ENCODE measurements at places on chromosomes 2 and 18. TPM values are rescaled to one million over a fixed set of nuclear protein-coding genes. Genes with fewer than 3 reads are reported as not detected.

SMAD4 gene
- 92.1 TPM for polyA plus RNA-seq

DNA sequence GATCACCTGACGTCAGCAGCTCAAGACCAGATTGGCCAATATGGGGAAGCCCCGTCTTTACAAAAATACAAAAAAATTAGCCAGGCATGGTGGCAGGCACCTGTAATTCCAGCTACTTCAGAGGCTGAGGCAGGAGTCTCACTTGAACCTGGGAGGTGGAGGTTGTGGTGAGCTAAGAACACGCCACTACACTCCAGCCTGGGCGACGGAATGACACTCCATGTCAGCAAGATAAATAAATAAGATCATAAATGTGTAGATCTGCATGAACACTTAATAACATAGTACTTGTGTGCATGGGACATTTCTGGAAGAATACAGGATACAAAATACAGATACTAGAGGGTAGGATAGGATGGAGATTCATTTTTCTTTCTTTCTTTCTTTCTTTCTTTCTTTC, 9.1 kb downstream of the EHD3 start:
- DNase-seq = no peak

ASTL gene
- not detected for polyA plus RNA-seq

DNA sequence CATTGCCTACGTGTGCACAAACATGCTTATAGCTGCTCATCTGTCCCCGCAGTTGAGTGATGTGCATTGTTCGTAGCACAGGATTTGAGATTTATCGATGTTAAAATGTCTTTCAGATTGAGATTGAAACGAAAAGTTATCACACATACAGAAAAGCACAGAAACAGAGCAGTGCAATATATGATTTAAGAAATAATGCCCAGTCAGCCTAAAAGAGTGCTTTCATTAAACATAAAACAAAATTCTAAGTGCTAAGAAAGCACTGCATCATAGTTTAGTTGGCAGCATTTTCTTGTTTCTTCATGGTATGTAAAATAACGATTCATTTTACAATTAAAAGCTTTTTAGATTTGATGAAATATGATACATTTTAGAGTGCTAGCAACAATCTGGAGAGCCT, 31.9 kb upstream of the GORASP2 start:
- no peak for DNase-seq

IL1F10 gene
- not detected for polyA plus RNA-seq

GRCh38 chr18:72122103-72122502, 422.0 kb downstream of the CBLN2 start:
- no peak for DNase-seq

DNA sequence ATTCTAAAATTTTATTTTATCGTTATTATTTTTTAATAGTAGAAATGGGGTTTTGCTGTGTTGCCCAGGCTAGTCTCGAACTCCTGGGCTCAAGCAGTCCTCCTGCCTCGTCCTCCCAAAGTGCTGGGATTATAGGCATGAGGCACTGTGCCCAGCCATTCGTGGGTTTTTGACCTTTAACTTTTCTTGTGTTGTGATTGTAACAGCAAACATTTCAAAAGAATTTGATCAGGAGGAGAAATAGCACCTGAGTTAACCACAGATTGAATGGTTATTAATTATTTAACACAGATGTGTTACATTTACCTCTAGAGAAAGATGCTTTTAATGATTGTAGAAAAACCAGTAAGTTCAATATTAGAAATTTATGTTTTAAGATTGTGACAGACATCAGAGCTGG, 132.0 kb downstream of the HAUS1 start:
- DNase-seq = no peak

DLX1 gene
- polyA plus RNA-seq = 2.2 TPM

DNA sequence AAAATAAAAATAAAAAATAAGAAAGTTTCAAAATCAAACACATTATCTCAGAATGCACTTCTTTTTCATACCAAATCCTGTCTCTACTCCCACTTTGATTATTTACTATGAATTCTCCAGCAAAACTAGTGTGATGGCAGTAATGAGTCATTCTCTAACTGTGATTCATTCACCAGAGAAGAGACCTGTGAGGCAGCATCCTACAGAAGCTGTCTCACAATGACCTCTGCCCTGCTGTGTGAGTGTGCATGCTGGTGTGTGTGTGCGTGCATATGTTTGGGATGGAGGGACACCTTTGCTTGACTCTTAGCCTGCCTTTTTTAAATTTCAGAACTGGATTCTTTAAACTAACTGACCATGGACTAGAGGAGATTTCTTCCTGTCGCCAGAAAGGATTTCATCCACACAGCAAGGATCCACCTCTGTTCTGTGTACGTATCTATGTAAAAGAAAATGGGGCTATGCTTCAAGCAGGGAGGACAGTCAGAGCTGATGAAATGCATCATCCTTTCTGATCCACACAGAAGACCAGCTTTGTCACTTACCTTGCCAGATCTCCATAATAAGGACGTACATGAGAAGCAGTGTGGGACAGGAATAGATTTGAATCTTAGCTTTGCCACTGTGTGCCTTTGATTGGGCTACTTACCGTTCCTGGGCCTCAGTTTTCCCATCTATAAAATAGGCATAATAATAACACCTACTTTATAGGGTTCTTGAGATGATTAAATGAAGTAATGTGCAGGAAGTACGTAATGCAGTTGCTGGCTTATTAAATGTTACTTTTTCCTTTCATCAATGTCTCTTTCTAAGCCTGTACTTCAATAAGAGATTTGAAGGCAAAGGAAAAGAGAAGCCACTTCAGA, 31.2 kb downstream of the STAMBP start:
- peak; percentile 75 for DNase-seq

PPP1R1C gene
- polyA plus RNA-seq = 0.41 TPM

- DNase-seq = no peak
These were observed 79.2 kb downstream of the KIAA2012 start for GRCh38 chr2:202152104-202152715.

DNA sequence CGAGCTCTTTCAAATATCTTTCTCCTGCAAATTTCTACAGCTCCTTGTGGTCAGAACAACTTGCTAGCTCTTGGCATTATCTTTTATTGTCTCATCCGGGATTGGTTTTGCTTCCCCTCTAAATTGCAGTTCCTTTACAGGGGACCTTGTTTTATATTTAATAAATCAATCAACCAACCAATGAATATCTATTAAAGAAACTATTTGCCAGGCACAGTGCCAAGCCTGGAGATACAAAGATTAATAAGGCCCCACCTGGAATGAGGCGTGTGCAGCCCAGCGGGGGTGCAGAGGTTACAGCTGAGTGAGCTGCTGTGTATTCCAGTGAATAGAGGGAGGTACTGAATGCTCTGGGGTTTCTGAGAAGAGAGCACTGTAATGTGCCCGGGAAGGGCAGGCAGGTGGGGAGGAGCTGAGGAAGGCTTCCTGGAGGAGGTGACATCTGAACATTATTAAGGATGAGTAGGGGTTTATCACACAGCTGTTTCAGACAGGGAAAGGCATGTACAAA, 51.8 kb downstream of the LIPG start:
- no peak for DNase-seq

- no peak for DNase-seq
These were observed 25.5 kb upstream of the ALPP start for GRCh38 chr2:232353096-232353495.

- DNase-seq = no peak
These were observed 26.3 kb upstream of the TMEM182 start for GRCh38 chr2:102735416-102736109.

- DNase-seq = no peak
These were observed 8.3 kb downstream of the DLX1 start for GRCh38 chr2:172093416-172094293.

DNA sequence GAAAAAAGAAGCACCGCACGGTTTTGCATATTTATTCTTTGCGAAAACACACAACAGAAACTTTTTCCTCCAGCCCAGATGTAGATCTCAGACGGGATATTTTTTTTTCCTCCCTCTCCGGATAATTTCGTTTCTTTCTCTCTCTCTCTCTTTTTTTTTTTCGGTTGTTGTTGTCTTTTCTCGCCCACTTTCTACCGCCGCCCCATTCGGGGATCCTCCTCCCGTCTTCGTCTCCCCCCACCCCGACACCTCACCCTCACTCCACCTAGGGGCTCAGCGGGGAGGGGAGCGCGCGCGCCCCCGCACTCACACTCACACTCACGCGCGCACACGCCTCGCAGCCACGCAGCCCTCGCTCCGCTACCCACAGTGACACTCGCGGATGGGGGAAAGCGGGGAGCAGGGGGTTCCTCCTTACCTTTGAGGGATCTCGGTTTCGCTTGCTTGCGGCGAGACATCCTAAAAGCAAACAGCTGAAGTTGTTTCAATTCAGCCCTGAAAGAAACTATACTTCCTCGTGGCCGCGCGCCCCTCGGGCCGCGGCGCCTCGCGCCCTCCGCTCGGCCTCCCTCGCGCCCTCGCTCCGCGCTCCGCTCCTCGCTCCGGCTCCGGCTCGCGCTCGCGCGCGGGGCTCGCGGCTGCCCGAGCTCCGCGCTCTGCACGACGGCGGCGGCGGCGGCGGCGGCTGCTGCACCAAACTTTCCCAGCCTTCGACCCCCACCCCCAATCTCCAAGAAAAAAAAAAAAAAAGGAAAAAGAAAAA, 1.3 kb downstream of the ZNF521 start:
- DNase-seq = peak; percentile 20

OBSL1 gene
- polyA plus RNA-seq = 35.5 TPM

LOXL3 gene
- polyA plus RNA-seq = 41.1 TPM

DNA sequence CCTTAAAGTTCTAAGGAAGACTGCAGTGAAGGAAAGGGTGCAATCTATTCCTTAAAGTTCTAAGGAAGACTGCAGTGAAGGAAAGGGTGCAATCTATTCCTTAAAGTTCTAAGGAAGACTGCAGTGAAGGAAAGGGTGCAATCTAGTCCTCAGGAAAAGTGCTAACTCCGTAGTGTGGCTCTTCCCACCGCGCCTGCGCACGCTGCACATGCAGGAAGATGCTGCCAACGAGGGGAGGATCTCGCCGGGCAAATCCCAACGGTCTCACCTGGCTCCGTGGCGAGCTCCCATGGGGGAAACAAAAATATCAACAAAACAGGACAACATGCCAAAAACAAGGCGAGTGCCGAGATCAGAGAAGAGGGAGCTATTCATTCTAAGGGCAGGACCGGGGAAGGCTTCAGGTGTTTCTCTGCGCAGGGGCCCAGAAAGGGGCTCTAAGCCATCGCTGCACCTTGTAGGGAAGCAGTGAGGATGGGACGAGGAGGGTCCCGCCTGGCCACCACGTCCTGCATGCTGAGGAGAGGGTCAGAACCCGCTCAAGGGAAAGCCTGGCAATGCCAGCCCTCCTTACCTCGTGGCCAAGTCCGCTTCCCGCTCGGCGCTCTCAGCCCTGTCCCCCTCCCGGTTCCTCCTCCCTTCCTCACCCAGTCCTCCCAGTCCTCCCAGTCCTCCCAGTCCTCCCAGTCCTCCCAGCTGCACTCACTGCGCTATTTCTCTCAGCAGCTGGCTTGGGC, 24.5 kb downstream of the TIMM21 start:
- DNase-seq = no peak

- DNase-seq = no peak
These were observed 215.7 kb upstream of the CYP26B1 start for GRCh38 chr2:72363406-72363805.

DNA sequence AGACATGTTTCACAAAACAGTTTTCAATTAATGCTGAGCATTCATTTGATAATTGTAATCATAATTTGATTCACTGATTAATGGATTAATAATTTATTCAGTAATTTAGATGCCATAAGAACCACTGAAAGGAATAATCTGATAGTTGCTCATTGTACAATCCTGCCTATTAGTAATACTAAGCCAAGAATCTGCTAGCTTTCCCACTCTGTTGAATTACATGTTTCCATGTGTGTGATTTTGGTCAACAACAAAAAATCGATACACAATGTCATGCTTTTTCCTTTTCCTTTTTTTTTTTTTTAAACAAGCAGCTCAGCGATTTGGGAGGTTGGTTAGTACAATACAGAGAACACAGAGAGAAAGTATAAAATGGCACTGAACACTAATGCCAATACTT, 25.9 kb downstream of the ARL5A start:
- DNase-seq = no peak

DNA sequence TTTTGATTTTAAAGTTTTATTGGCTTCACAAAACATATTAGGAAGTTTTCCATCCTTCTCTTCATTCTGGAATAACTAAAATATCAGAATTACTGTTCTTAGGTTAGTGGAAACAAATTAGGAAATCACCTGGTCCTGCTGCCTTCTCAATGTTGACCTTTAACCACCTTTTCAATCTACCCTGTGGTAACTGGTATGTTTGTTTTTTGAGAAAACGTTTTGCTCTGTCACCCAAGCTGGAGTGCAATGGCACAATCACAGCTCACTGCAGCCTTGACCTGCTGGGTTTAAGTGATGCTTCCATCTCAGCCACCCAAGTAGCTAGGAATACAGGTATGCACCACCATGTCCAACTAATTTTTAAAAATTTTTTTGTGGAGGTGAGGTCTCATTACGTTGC, 28.4 kb downstream of the ACYP2 start:
- no peak for DNase-seq

DPYSL5 gene
- polyA plus RNA-seq = not detected

DNA sequence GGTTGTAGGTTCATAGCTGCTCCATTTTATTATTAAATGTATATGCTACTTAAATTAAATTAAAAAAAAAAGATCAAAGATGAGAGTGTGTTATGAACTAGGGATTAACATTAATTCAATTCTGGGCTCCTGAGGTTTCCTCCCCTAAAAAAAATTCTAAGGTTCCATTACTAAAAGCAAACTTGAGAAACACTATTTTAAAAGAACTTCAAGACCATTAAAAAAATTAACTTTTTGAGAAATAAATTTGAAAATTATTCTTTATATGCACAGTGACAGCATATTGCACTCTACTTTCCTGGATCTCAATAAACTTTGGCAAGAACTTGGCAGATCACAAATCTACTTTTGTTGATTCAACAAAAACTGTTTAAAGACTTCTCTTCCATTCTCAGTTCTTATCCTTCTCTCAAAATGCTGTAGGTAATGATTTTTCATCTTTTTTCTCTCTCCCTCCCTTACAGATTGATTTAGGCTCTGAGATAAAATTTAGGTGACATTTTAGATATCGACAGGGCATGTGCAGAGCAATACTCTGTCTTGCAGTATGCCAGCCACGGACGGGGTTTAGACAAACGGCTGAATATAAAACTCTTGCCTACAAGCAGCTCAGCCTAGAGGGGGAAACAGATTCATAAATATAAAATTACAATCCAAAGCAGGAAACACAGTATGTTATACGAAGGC, 592 bp upstream of the MARS2 start:
- no peak for DNase-seq

LIMS3 gene
- polyA plus RNA-seq = 3.3 TPM

- DNase-seq = no peak
These were observed 51.0 kb upstream of the DSC1 start for GRCh38 chr18:31213641-31214040.

DNA sequence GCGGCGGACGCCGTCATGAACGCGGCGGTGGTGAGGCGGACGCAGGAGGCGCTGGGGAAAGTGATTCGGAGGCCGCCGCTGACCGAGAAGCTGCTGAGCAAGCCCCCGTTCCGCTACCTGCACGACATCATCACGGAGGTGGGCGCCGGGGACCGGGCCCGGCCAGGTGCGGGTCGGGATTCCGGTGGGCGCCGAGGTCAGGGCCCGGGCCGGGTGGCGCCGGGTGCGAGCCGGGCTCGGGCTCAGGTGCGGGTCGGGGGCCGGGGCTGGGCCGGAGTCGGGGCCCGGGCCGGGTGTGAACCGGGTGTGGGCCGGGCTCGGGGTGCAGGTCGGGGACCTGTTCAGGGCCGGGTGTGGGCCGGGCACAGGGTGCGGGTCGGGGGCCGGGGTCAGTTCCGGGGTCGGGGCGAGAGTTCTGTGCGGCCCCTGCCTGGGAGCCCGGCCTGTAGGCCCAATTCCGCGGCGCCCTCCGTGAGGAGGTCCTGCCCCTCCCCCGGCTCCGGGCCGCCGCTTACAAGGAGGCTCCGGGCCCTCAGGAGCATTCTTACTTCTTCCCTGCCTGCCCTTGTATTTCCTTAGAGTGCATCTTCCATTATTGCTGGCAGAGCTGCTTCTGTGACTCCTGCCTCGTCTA, 447 bp downstream of the TRAF3IP1 start:
- DNase-seq = no peak

TNS1 gene
- polyA plus RNA-seq = 19.7 TPM

All from AG04450 (cell line).